DMS53 (cell line): ENCODE measurements at places on chromosomes 13 and 19.

GRCh38 chr13:106115081-106115480 lies 420.4 kb downstream of the EFNB2 start:
- DNase-seq: no peak

DNA sequence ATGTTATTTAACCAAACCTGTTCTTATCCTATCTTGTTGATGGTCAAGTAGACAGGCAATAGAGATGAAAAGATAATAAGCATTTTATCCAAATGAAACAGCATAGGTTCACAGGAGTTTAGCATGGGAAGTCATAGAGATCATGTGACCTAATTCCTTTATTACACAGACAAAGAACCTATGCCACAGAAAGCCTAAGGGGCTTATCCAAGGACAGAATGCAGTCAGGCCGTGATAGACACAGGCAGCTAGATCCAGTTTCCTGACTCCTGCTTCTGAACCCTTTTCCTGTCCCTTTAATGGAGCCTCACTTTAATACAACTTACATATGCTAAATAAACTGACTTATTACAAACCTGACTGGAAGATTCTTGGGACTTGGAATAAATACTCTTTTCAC lies 532.1 kb downstream of the IRS2 start:
- no peak for DNase-seq

- DNase-seq: peak; percentile 4
These were observed 366.4 kb downstream of the KLF12 start for GRCh38 chr13:73767747-73768315.

GRCh38 chr13:30807392-30807791 lies 72.0 kb downstream of the ALOX5AP start:
- DNase-seq: no peak

DNA sequence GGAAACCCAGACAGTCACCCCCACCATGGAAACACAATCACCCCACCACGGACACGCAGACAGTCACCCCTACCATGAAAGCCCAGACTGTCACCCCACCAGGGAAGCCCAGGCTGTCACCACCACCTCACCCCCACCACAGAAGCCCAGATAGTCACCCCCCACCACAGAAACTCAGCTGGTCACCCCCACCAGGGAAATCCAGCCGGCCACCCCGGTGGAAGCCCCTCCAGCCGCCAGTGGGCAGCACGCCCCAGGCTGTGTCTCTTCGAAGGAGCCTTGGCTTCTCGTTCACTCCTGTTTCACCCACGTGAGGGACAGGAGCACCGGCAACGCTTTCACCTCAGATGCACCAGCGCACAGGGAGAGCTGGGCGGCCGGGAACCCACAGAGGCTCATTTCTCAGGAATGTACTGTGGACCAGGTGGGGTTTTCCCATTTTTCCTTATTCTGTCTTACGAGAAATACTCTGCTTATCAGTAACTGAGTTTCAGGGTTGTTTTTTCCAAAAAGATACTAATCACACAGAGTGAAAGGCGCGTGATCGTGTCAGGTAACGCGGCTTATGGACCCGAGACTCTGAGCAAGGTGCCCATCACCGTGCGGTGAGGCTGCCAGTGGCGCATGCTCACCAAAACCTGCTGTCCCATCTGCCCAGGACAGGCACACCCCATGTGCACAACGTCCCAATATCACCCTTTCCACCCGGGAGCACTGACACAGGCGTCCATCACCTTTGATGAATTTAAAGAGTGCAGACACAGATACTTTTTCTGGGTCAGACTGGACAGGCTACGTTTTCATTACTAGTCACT lies 28.0 kb downstream of the CARS2 start:
- no peak for DNase-seq

DNA sequence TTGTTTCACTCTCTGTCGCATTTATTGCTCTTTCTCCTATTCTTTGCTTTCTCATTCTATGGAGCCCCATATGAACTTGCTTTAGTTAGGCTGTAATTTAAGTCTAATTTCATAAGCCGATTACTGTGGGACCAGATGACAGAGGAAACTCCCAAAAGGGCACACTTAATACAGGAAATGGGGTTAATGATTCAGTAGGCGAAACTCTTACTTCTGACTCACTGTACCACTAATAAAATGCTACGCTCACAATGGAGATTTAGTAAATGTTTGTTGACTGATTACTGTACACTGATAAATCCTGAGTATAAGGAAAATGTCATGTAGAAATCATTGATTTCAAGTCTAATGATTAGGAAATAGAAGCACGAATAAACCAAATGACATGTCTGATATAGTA lies 276.4 kb downstream of the KLF5 start:
- peak; percentile 4 for DNase-seq

- DNase-seq: no peak
These were observed 134.5 kb downstream of the IRS2 start for GRCh38 chr13:109651854-109652253.

DNA sequence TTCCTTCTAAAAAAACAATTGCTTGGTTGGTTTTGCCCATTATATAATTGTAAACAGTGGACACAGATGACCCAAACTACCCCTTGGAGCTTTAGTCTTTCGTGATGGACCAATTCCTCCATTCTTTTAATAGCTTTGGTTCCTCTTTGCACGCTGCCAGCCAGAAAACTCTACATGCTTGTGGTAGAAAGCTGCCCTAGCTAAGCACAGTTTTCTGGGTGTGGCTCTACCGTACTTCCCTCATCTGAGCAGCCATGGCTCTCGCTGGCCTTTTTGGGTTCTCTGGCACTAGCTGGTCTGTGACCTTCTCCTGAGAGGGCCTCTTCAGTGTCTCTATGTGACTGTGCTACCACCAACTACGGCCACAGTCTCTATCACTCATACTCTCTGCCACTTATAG lies 29.9 kb upstream of the CEBPA start:
- DNase-seq: no peak

DNA sequence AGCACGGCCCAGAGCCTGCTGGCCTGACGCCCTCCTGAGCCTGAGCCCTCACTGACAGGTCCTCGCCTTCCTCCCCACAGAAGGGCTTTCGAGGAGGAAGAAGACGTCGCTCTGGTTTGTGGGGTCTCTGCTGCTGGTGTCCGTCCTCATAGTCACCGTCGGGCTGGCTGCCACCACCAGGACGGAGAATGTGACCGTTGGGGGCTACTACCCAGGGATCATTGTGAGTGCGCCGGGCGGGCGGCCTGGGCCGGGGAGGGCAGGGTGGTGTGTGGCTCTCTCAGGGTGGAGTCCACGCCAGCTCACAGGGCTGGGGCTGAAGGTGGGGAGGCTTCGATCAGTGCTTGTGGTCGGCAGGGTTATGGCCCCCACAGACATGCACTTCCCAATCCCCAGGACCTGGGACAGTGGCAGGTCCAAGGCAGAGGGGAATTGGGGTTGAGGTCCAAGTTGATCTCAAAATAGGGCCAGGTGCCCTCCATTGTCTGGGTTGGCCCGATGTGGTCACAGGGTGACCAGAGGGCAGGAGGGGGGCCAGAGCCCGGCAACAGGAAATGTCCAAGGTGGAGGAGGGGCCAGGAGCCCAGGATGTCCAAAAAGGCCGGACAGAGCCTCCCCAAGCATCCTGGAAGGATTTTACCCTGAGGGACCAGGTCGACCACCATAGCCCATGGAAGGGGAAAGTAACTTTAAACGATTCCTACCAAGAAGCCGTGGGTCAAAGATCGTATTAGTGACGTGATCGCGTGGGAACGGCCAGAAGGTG lies 7.2 kb downstream of the TMEM255B start:
- DNase-seq: no peak

DNA sequence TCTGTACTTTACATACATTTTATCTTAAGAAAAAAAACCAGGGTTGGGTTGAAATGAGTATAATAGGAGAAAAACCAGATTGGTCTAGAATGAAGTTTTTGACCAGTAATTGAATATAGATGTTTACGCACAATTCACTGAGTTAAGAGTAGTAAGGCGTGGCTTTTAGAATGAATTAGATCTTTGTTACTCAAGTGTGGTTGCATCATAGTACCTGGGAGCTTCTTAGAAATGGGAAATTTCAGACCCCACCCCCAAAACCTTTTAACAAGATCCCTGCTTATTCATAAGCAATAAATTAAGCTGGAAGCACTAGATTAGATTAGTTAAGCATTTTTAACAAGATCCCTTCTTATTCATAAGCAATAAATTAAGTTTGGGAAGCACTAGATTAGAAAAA lies 28.7 kb upstream of the LMO7 start:
- DNase-seq: no peak

- no peak for DNase-seq
These were observed 95.8 kb downstream of the WASF3 start for GRCh38 chr13:26653310-26653709.

DNA sequence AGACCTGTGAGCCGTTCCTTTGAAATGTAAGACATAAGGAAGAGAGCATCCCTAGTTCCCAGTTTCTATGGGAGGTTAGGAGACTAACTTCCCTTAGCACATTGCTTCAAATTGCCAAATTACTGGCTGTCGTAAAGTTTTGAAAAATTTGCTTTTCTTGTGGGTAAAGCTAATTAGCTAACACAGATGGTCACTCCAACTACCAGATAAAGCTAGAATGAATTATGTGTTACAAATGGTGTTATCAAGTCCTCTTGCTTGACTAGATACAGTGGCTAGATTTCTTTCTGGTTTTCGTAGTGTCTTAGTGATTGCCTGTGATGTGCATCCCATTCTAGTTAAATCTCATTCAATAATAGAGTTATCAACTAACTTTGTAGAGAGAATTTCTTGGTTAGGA lies 416.6 kb upstream of the ATXN8OS start:
- DNase-seq: no peak

- no peak for DNase-seq
These were observed 2.8 kb upstream of the SPRYD7 start for GRCh38 chr13:49938921-49939320.

DNA sequence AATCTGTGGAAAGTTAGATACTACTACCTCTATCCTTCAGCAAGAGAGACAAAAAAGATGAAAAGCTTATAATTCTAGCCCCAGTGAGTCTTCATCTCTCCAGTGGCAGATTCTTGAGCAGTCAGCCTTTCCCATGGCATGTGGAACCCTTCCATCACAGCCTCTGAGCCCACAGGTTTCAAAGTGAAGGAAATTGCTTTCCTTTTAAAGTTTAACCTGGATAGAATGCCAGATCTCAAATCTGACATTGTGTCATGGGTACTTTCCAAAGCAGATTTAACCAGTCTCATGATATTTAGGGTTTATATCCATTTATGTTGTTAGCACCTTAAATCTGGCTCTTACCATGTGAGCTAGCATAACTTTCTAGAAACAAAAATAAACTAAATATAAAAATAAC lies 39.3 kb downstream of the POLR1D start:
- DNase-seq: no peak

DNA sequence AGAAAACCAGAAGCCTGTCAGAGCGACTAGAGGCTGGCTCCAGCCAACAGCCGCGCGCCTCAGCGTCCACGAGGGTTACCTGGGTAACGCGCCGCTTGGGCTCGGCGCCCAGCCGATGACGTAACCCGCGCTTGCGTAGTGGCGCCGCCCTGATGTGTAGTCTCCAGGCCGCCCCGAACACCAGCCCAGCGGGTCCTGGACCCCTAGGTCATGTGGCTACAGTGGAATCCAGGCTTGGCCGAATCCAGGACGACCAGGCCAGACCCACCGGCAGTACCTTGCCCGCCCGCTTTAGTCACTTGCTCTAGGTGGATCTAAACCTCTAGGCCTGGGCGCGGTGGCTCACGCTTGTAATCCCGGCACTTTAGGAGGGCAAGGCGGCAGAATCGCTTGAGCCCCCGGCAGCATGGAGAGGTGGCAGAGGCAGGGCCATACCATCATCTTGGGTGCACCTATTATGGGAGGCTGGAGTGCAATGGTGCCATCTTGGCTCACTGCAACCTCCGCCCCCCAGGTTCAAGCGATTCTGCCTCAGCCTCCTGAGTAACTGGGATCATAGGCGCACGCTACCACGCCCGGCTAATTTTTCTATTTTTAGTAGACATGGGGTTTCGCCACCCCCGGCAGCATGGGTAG lies 7.2 kb upstream of the ZNF606 start:
- no peak for DNase-seq

GRCh38 chr19:37997911-37998344 lies 90.9 kb downstream of the SIPA1L3 start:
- peak; percentile 54 for DNase-seq

GRCh38 chr19:10135551-10136334 lies 16.0 kb upstream of the EIF3G start:
- no peak for DNase-seq

- DNase-seq: no peak
These were observed 39.3 kb upstream of the IGFL1 start for GRCh38 chr19:46189971-46190888.

DNA sequence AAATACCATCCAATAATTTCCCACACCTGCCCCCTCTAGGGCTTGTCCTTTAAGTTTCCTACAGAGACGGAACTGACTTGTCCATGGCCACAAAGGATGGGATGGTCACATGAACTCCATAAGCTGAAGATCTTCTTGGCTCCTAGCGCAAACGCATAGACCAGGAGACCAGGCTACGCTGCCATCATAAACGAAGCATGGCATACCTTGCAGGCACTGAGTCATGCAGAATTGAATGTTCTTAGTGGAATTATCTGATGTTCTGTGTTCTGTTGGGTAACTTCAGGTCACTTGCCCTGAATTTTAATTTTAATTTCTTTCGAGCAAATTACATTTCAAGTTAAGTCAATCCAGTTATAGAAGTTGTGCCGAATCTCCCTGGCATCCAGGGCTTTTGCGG lies 96.4 kb upstream of the STARD13 start:
- DNase-seq: no peak

GRCh38 chr19:10112895-10113591 lies 1.6 kb downstream of the P2RY11 start:
- peak; percentile 68 for DNase-seq

- no peak for DNase-seq
These were observed 376.4 kb upstream of the ZNF507 start for GRCh38 chr19:31969016-31969415.

- no peak for DNase-seq
These were observed 902.3 kb upstream of the MIR17HG start for GRCh38 chr13:90445179-90445578.

- DNase-seq: no peak
These were observed 17.2 kb upstream of the SPART start for GRCh38 chr13:36363366-36363863.

DNA sequence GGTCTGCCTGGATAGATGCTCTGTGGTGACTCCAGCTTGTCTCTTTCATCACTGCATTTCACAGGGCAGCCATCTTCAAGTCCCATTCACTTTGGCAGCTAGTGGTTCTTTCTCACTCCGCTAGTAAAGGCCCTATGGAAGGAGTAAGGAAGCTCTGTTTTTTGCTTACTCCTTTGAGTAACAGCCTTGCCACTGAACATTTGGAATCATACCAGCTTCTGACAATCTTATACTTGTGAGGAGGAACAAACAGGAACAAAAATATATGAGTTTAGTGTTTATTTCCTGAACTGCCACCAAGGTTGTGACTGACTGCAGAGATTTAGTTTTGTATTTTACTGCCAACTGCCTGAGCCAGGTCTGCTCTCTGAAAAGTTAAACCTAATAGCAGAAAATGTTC lies 38.7 kb downstream of the KCTD4 start:
- DNase-seq: no peak
